ENCODE measurements at places on chromosomes 7 and 10.

GRCh38 chr7:74312418-74313028 is 23.3 kb downstream of the CLIP2 start:
- DNase-seq: no peak

GRCh38 chr10:46226900-46227558 is 59.8 kb upstream of the ANTXRL start:
- no peak for DNase-seq

GRCh38 chr7:96784597-96784996 is 75.0 kb upstream of the SEM1 start:
- no peak for DNase-seq

- DNase-seq: no peak
These were observed 45.1 kb downstream of the RNLS start for GRCh38 chr10:88538048-88538447.

GRCh38 chr10:47359101-47359500 is 10.9 kb downstream of the RBP3 start:
- no peak for DNase-seq

All from stimulated activated naive CD8-positive, alpha-beta T cell treated with anti-CD3 and anti-CD28 coated beads, Interleukin-15, amount 100 ng/mL, for 72 hours (primary cell).